ENCODE measurements at places on chromosomes 7 and 10.
A peak's percentile ranks its signal among the peaks of the same experiment; 100 is the strongest.

DNA sequence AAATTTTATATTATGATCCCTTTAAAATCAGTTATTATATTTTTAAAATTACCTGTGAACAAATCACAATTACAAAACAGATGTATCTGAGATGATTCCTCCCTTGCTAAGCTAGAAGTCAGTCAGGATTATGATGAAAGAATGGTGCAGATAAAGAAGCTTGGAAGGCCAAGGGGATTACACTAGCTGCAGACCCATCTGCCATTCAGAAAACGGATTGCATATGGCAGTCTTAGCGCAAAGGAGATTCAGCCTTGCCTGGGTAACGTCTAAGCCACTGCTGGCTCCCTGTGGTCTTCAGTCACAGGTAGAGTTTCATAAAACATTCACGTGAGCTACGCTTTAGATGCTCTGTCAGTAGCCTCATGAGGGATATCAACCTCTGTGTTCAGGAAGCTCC, 222.2 kb downstream of the POU6F2 start:
- DNase-seq: no peak

- no peak for DNase-seq
Observed at GRCh38 chr7:47392241-47392759, 189.6 kb downstream of the TNS3 start.

DNA sequence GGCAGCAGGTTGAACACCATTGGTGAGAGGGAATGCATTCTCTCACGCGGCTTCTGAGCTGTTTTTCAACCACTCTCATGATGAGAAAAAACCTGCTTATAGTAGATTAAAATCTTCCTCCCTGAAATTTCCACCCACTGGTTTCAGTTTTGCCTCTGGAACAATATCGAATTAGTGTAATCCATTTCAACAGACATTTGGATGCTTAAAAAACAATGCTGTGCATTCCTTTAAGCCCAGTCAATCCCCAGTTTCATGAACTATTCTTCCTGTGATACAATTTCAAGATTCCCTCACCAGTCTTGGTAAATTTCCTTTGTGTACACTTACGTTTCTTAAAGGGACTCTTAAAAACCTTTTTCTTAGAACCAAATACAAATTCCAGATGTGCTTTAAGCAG, 89.6 kb downstream of the ITIH5 start:
- no peak for DNase-seq

DNA sequence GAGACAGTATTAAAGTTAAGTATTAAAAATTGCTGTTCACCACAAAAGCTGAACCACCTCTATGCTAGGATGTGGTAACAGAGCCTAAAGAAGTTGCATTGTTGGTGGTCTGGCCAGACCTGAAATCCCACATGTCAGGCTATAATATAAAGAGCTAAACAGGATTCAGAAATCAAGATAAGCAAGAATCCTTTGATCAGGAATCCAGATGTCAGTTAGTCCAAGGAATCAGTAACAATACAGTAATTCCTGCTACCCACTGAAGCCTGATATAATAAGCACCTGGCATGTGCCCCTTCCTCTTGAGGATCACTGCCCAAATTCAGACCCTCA, 48.9 kb downstream of the ZNF277 start:
- DNase-seq: no peak

- DNase-seq: no peak
Observed at GRCh38 chr10:57891201-57892006, 376.3 kb downstream of the IPMK start.

DNA sequence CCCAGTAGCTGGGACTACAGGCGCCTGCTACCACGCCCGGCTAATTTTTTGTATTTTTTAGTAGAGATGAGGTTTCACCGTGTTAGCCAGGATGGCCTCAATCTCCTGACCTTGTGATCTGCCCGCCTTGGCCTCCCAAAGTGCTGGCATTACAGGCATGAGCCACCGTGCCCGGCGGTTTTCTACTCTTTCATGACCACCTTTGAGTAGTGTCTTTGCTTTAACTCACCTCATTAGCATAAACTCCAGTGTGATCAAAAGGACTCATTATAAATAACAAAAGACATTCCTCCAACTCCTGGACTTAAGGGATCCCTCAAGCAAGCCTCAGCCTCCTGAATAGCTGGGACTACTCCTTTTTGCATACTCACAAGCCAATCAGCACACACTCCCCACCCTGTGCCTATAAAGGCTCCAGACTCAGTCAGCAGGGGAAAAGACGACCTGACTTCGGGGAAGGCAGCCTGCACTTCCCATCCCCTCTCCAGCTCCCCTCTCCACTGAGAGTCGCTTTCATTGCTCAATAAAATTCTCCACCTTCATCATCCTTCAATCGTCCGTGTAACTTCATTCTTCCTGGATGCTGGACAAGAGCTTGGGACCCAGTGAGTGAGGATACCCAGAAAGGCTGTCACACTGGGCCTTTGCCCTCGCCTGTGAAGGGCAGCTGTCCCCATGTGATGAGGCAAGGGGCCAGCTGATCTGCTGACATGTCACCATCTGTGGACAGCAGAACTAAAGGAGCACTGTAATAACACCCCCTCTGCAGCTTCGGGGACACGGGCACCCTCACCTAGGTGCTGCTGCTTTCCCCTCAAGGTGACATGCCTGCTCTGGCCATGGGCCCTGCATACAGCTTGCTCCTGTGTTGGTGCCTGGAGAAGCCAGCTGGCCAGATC, 35.0 kb upstream of the EIF4H start:
- DNase-seq: no peak

- no peak for DNase-seq
Observed at GRCh38 chr7:88689821-88690220, 69.7 kb upstream of the ZNF804B start.

- DNase-seq: no peak
Observed at GRCh38 chr7:102814025-102814471, 65.2 kb downstream of the FAM185A start.

- DNase-seq: no peak
Observed at GRCh38 chr7:86778271-86778670, 134.6 kb downstream of the GRM3 start.

DNA sequence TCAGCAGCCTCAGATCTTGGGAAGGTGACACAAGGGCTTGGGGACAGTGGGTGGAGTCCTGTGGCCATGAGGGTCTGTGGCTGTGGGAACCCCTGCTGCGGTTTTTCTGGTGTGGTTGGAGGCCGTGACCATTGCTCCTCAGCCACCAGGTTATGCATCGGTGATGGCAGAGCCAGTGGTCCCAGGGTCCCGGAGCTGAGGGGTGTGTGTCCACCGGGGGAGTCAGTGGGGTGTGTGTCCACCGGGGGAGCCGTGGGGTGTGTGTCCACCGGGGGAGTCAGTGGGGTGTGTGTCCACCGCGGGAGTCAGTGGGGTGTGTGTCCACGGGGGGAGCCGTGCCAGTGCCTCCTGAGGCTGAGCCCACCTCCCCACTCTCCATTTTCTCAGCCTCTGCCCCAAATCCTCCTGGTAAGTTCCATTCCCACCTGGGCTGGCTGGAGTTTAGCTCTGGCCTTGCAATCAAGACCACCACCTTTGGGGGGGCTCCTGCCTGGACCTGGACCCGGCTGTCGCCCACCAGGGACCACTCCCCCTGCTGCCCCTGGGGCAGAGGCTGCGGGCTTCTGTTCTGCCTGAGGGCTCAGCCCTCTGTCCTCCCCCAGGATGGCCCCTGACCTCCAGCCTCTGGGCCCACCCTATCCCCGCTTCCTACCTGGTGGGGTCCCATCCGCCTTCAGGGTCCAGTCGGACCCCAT, 143.5 kb downstream of the ELFN1 start:
- no peak for DNase-seq

DNA sequence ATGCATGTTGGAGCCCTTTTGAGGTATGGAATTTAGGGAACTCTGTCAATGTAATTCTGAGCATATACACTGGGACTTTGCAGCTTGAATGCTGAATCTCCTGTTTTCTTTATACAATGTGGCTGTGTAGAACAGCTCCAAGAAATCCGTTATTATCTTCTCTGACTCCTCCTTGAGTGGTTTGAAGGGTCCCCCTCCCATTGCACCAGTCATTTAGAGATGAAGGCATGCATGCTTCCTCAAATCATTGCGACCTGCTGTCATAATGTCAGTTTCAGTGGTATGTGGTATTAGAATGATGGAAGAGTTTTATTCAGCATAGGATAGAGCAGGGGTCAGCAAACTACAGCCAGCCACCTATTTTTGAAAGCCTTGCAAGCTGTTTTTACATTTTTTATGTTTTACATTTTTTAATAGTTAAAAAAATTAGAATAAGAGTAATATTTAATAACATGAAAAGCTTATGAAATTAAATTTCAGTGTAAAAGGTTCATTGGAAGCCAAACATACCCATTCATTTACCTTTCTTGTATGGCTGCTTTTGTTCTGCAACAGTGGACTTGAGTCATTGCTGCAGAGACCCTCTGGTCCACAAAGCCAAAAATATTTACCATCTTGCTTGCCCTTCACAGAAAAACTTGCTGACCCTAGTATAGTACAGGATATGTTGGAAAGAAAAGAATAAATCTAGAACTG, 8.1 kb downstream of the STK17A start:
- DNase-seq: no peak

- no peak for DNase-seq
Observed at GRCh38 chr7:101740981-101741725, 76.3 kb upstream of the CUX1 start.

GRCh38 chr7:92665926-92666325, 75.7 kb upstream of the FAM133B start:
- DNase-seq: no peak

GRCh38 chr7:131859147-131859821, 302.9 kb upstream of the PODXL start:
- peak; percentile 75 for DNase-seq

- no peak for DNase-seq
Observed at GRCh38 chr10:68954904-68955303, 1.1 kb upstream of the DDX21 start.

DNA sequence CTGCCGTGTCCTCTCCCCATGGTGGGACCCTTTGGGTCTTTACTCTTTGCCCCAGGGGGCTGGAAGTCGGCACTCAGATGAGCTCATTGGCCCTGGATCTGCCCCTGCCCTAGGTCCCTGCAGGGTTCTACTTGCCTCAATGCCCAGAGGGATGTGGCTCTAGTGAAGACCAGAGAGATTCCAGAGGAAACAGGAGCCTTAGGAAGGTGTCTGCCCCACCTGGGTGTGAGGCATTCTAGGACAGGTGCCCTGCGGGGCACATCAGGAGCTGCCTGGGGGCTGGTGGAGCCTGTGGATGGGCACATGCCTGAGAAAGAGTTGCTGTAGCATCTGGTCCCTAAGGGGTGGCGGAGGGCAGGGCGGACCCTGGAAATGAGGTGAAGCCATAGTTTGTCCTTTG, 128.6 kb downstream of the ADCY1 start:
- DNase-seq: no peak

- peak; percentile 36 for DNase-seq
Observed at GRCh38 chr7:26307226-26307625, 15.6 kb downstream of the SNX10 start.

- no peak for DNase-seq
Observed at GRCh38 chr7:117072620-117073118, 119.4 kb downstream of the ST7 start.

GRCh38 chr7:99126921-99127553, 16.9 kb downstream of the SMURF1 start:
- no peak for DNase-seq
